ENCODE measurements at places on chromosomes 11 and 22.

DNA sequence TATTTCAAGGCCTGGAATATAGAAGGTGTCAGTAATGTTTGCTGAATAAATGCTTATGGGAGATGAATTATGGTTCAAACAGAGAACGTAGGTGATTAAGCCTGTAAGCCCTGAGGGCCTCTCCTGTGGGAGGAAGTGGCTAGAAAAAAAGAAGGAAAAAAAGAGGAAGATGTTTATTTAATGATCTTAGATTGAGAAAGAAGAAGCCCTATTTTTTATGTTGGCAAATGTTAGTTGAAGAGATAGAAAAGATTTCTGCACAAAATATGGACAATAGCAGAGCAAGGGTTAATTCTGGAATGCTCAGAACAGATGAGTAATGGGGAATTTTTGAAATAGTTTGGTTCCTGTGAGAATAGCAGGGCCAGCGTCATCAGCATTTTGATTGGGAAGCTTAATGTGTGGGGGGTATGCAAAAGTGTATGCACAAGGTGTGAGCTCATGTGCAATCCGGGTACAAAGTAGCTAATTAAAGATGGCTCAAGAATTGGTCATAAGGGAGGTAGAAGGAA, 95.7 kb downstream of the TEAD1 start:
- no peak for DNase-seq

GRCh38 chr11:47453365-47453764, 4.4 kb upstream of the RAPSN start:
- DNase-seq, result no peak

DNA sequence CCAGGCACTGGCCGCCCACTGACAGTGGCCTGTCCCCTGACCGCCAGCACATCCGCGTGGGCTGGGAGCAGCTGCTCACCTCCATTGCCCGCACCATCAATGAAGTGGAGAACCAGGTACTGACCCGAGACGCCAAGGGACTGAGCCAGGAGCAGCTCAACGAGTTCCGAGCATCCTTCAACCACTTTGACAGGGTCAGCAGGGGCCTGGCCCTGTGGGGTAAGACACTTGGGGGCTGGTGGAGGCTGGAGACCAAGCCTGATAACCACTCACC, 6.5 kb downstream of the CTSF start:
- no peak for DNase-seq

DNA sequence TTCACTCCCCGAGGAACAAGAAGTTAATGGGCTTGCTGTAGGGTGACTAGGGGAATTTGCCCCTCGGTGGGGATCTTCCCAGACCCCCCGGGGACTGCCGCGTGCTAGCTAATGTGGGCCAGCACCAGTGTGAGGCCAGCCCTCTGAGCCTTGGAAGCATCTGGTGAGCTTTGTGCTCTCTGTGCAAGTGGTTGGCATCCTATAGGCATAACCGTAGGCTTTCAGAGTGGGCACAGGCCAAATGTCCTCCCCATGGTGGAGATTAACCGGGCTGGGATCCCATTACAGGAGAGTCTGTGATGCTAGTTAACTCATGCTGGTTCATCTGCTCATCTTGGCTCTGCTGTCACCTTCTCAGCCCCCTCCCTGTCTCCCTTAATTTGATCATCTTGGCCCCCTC, 125.7 kb downstream of the TRIM29 start:
- DNase-seq, result no peak

GRCh38 chr11:77080643-77081210, 14.0 kb downstream of the CAPN5 start:
- no peak for DNase-seq

DNA sequence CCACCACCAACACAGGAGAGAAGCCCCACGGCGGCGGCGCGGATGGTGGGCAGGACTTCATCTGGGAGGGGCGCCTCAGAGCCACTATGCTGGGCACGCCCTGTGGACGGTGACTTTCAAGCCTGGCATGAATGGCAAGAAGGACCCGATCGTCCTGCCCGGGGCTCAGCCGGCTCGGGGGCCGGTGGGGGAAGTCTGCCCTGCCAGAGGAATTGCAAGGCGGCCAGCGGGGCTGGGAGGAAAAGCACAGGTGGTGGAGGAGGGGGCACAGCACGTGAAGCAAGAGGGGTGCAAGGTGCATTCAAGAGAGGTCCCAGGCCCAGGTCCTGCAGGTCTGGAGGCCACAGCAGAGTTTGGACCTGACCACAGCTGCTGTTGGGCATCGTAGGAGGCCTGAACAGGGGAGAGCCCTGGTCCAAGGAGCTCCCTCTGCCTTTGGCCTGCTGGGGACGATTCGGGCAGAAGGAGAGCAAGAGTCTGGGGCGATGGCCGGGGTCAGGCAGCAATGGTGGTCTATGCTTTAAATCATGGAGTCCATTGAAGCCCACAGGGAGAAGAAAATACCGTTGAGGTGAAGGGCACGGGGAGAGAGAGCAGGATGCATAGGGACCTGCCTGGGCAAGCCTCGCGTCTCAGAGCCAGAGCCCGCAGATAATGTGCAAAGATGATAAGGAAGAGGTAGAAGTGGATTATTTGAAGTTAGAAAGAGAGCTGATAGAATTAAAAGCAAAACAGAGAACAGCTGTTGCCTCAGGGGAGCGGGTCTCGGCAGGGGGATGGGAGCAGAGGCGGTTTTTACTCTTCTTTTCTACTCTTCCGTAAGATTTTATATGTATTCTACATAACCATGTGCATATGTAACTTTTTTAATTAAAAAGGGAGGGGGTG, 82.6 kb upstream of the SHISAL1 start:
- DNase-seq, result no peak

DNA sequence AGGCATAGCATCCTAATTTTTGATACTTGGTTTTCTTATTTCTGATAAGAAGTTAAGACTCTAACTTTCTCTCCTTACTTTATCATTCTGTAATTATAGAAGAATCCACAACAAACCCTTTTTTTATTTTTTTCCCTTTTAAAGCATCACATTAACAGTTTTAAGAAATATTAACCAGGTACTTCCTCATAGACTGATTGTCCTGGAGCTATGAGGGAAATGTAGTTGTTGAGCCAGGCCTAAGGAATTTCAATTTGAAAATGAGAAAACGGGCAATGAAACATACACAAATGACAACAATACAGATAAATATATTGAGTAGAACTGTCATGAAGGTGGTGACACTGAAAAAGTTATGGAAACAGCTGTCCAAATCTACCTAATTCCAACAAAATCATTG, 569.0 kb downstream of the KCNA4 start:
- DNase-seq, result no peak

DNA sequence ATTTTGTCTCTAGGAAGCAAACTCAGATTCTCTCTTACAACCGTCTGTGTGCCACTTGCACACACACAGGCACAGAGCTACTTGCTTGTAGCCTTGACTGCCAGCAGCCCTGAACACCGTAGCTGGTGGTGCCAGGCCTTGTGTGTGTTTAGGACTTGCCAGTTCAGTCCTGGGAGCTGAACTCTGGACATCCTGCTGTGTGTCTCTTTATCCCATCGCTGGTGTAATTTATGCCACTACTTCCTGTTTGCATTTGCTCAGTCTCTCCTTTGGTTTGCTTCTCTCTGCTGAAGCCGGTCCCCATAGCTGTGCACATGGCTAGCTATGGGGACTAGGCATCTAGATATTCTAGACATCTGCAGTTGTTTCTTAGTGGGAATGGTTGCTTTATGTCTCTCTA, 24.0 kb downstream of the MARK2 start:
- no peak for DNase-seq

DNA sequence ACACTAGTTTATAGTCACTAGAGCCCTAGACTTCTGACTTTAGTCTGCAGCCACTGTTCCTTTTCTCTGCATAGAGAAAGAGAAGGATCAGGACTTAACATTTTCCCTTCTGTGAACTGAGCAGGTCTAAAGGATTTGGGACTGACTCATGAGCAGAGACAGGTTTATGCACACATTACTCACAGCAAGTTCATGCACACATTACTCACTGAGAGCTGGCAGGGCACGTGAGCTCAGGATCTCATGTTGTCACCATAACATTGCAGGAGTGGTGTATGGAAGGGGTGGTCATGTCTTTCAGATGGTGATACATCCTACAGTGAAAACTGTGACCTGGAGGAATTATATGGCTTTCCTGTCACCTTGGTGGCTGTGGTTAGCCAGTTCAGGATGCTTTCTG, 56.4 kb downstream of the CEP164 start:
- no peak for DNase-seq

- DNase-seq, result no peak
These were observed 5.2 kb downstream of the TMEM134 start for GRCh38 chr11:67463680-67464410.

GRCh38 chr11:30313580-30313979, 9.3 kb upstream of the ARL14EP start:
- DNase-seq, result no peak

DNA sequence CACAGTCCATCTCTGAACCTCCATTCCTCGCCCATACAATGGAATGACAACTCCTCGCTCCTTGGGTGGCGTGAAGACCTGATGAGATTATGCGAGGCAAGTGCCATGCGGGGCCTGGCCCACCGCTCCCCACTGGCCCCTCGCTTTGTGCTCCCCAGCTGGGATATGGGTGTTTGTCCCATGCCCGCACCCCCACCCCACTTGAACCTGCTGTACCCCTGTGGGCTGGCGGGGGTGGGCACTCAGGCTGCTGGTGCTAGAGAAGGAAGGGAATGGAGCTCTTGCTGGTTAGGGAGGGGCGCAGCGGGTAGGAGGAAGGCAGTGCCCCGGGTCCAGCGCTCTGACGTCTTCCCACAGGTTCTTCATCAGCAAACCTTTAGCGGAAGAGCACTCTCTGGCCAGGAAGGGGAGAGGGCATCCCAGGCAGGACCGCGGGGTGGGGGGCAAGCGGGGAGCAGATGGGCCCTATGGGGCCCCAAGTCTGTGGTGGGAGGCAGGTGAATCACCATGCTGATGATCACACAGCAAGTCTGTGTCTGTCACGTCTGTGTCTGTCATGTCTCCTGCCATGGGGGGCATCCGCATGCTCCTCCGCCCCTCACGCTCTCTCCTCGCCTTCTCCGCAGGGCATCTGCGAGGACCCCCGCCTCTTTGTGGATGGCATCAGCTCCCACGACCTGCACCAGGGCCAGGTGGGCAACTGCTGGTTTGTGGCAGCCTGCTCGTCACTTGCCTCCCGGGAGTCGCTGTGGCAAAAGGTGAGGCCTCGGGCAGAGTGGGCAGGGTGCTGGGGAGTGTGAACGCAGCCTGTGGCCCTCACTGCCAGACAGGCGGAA, 9.4 kb upstream of the OMP start:
- DNase-seq, result no peak

DNA sequence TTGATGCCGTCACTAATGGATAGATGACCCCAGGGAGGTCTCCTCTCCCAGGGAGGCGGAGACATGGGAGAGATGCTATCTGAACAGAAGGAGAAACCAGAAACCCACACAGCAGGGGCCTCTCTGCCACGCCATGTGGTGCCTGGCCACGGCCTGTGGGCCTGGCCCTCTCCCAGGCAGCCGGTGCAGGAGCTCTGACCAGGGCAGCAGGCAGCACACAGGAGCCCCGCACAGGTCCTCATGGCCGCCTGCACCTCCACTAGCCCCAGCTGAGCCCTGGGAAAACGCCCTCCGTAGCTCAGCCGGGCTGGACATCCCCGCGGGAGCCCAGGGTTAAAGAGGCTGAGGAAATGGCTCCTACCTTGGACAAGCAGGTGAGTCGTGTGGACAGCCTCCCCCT, 19.8 kb downstream of the IGSF9B start:
- DNase-seq, result no peak

All from NCI-H1048 (cell line).